Muscle of arm (tissue), 14 donors: ENCODE measurements at places on chromosomes 1 and 21. TPM values are rescaled to one million over a fixed set of nuclear protein-coding genes. Genes with fewer than 3 reads are reported as not detected.

The UBE2U gene
- not detected for polyA plus RNA-seq

The SMG7 gene
- 37.2 TPM for polyA plus RNA-seq

The SPATA45 gene
- not detected for polyA plus RNA-seq

The CHD1L gene
- 16.4 TPM for polyA plus RNA-seq

The IL20 gene
- polyA plus RNA-seq, result not detected

The RXFP4 gene
- not detected for polyA plus RNA-seq

The DNM3 gene
- 4.5 TPM for polyA plus RNA-seq

The FLG gene
- 0.26 TPM for polyA plus RNA-seq

The PROK1 gene
- not detected for polyA plus RNA-seq

The UTS2 gene
- not detected for polyA plus RNA-seq

The TEX38 gene
- polyA plus RNA-seq, result 0.58 TPM

The TSSK3 gene
- polyA plus RNA-seq, result 1.6 TPM

The FCGR1A gene
- 2.1 TPM for polyA plus RNA-seq

DNA sequence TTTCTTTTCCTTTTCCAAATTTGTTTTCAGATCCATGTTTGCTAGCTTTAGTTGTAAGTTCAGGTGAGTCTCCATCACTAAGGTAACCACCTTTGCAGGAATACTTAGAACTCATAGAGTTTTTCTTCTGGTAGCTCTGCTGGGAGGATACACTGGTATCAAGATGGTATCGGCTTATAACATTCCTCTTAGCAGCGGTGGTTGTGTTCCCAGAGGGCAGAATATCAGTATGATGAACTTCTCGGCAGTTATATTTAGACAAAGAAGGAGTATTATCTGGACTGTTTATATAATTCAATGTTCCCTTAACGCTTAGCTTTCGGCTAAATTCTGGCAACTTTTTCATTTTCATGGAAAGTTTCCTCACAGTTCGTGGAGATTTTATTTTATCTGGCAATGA lies 18.1 kb downstream of the SYDE2 start:
- no peak for DNase-seq

GRCh38 chr1:186960861-186961260 lies 132.1 kb downstream of the PLA2G4A start:
- no peak for DNase-seq

DNA sequence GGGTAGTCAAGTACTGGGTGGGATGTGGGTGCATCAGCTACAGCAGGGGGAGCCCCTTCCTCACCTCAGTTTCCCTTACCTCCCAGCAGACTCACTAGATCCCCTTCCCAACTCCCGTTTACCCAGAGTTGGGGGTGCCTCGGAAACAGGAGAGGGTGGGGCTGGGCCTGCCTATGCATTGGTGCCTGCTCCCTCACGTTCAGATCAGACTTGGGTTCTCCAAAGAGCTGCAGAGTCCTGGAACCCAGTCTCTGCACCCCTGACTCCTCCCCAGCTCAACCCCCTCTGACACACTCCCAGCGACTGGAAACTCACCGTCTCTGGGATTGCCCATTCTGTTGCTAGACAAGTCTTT lies 6.0 kb downstream of the FOXO6 start:
- no peak for DNase-seq

- no peak for DNase-seq
These were observed 47.8 kb downstream of the CHML start for GRCh38 chr1:241592273-241592958.

- no peak for DNase-seq
These were observed 386.4 kb upstream of the VAMP3 start for GRCh38 chr1:7384679-7385078.

GRCh38 chr21:27570306-27570868 lies 603.5 kb upstream of the ADAMTS5 start:
- peak; percentile 92 for DNase-seq

GRCh38 chr1:225524570-225524969 lies 96.7 kb upstream of the LBR start:
- no peak for DNase-seq

- no peak for DNase-seq
These were observed 64.8 kb downstream of the DHRS3 start for GRCh38 chr1:12552951-12553921.

- DNase-seq, result no peak
These were observed 60.5 kb downstream of the RUNX1 start for GRCh38 chr21:34988625-34989024.

GRCh38 chr1:14759843-14760242 lies 161.4 kb downstream of the KAZN start:
- no peak for DNase-seq

DNA sequence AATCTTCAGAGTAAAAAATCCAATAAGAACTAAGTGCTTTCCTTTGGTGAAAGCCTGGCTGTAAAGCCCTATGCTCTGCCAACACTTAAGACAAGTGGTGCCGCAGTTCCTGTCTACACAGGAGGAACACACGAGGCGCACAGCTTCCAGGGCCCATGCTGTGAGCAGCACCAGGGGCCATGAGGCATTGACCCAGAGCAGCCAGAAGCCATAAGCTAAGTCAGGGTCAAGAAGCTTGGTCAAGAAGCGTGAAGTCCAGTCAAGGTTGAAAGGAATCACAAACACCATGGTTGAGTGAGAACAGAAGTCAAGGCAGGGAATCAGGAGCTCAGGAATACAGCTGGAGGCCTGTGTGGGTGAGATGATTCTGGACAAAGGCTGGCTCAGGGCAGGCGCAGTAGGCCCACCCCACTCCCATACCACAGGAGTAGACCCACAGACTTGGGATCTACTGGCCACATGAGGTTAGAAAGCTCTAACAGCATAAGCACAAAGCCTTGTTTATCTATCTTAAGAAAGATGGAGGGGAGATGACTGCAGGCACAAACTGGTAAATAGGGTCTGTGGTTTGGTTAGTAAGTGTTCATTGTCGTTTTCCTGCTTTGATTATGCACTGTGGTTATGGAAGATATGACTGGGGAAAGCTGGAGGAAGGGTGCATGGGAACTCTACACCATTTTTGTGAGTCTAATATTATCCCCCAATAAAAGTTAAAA lies 42.9 kb upstream of the RCAN3 start:
- no peak for DNase-seq
